Vagina (tissue), 2 donors: ENCODE measurements at places on chromosomes 1 and 21. TPM values are rescaled to one million over a fixed set of nuclear protein-coding genes. Genes with fewer than 3 reads are reported as not detected.

Gene PTAFR
- 1.2 TPM for total RNA-seq

Gene SLFNL1
- 1.2 TPM for total RNA-seq

DNA sequence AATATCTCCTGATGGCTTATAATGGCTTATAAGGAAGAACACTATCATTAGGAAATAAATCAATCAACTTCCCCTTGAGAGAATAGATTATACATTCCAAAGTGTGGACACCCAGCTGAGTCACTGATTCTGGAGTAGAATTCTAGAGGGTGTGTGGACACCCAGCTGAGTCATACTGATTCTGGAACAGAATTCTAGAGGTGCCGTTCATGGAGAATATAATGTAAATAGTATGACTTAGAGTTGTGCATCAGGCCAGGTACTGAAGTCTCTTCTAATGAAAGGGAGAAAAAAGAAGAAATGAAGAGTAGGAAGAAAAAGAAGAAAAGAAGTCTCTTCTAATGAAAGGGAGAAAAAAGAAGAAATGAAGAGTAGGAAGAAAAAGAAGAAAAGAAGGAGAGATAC lies 2.4 kb upstream of the USP33 start:
- no peak overlapping the region for H3K4me3 ChIP-seq
- H3K27ac ChIP-seq, result no peak overlapping the region
- H3K36me3 ChIP-seq, result no peaks in the 10 kb centered on the region
- DNase-seq, result no peak
- peaks cover 16% of the 10 kb centered on the region for H3K4me1 ChIP-seq
- H3K27me3 ChIP-seq, result no peaks in the 10 kb centered on the region

GRCh38 chr1:50699795-50700194 lies 260.3 kb downstream of the FAF1 start:
- no peaks in the 10 kb centered on the region for H3K36me3 ChIP-seq
- H3K4me1 ChIP-seq, result peaks cover under 1% of the 10 kb centered on the region
- H3K4me3 ChIP-seq, result no peak overlapping the region
